ENCODE measurements at places on chromosomes 7 and 10. TPM values are rescaled to one million over a fixed set of nuclear protein-coding genes. Genes with fewer than 3 reads are reported as not detected.

DNA sequence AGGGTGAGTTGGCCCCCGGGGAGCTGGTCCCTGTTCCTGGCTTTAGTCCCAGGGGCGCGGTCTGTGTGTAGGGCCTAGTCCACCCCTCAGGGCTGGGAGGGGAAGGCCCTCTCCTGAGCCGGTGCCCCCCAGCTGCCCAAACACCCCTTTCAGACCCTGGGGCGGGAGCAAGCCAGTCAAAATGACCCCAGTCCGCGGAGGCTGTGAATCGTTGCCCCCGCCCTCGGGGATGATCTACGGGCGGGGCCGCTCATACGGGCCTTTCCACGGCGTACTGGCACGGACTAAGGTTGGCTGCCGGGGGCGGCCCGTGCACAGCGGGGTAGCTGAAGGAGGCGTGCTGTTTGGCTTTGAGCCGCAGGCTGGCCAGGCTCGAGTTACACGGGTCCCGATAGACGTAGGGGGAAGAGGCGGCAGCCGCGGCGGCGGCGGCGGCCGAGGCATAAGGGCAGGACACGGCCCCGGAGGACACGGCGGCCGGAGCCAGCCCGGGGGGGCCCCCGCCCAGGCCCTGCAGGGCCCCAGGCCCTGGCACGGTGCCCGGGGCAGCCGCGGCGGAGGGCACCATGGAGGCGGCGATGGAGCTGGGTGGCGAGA lies 4.3 kb downstream of the ELOVL3 start:
- no peak for DNase-seq

DNA sequence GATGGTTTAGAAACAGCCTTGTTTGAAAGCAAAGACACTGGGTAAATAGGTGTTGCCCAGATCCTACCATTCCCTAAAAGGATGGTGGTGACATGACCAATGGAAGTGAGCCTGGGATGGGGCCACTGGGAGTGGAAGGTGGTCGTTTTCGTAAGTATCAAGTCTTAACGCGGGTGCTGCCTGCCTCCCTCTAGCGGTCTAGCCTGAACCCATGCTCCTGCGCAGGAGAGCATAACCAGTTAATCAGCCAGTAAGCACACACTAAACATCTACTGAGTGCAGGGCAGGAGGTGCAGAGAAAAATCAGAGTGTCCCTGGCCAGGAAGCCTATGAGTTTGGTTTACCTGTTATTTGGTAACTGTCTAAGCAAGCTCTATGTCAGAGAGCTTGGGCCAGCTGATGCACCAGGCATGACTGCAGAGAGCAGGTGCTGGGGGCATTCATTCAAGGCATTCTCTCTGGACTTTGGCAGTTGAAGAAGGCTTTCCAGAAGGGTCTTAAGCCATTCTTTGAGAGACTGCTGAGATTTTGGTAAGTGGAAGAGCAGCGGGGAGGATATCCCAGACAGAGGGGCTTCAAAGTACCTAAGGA lies 930 bp downstream of the GARIN1A start:
- DNase-seq, result no peak

- DNase-seq, result no peak
These were observed 331.1 kb downstream of the CALN1 start for GRCh38 chr7:72080865-72081510.

DNA sequence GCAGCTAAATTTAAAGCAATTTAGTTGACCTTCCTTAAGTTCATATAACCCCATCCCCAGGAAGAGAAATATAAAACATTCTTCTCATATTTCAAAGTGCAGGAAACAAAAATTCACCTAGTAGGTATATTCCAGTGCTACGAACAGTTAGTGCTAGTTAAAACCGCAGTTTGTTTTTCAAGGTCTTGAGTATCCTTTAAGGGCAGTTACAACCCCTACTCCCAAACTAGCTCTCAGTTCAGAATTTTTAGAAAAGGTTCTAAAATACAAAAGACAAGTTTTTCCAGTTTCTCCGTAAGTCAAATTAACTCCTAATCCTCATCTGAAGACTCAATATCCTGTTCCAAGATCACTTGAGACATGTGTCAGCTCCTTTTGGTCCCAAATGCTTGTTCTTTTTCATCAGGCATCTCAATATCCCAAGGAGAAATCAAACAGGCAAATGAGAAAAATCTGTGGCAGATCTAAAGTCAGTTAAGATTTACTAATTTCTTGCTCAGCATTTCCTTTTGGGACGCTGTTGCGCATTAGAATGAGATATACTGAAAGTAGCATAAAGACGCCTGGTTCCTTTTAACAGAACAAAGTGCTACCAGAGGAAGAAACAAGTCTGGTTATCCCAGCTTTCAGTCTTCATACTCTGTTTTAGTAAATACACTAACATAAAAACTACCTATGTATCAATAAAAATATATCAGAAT lies 51.8 kb downstream of the ARHGAP12 start:
- no peak for DNase-seq

DNA sequence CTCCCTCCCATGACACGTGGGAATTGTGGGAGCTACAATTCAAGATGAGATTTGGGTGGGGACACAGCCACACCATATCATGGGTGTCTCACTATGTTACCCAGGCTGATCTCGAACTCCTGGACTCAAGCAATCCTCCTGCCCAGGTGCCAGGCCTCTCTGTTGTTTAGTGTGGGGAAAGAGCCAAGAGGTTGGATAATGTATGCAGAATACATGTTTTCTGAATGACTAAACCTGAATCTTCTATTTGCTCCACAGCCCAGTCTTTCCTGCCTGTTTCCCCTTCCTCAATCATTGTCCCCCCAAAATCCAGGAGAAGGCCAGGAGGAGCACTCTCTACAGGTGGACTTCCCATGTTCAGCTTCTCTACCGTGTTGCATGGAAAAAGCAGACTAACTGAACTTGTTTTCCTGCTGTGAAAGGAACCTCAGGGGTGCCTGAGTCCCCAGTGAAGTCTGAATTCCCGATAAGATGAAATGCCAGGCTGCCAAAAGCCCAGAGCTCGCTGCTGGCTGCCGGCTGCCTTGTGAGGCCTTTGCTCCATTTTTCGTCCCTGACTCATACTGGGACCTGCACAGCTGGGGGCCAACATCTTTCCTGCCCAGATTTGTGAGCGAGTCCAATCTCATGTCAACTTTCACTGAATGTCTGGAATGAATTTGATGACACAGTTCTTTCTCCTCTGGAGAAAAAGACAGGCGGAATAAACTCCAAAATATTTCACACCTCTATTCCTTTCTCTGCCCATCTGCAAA lies 588.0 kb downstream of the CALN1 start:
- DNase-seq, result no peak

CLDN4 gene
- 11.7 TPM for total RNA-seq

- DNase-seq, result no peak
These were observed 227.2 kb upstream of the PITRM1 start for GRCh38 chr10:3399756-3400155.

GRCh38 chr10:98323221-98324164 lies 55.5 kb upstream of the LOXL4 start:
- peak; percentile 69 for DNase-seq

TEX47 gene
- not detected for total RNA-seq

DNA sequence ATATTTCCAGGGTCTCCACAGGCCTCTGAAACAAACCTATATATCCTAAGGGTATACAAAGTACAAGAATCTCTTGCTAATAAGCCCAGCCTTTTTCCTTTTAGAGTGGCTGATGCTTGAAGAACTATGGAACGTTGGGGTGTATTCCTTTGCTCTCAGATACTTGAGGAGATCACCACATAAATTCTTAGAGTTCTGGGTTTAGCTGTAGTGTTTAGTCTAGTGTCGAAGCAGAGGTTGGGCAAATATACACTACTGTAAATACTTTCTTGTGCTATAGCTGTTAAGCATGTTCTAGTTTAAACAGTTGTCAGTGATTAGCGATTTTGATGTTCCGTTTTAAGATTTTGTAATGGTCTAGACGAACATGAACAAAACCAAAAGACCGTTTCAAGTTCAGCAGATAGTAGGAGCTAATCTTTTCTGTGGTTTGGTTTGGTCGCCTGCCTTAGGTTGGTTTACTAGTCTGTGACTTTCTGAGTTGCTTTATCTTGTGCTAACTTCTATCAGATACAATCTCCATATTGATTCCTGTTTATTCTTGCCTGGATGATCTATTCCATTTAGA lies 229.6 kb downstream of the NSUN6 start:
- no peak for DNase-seq

COBL gene
- total RNA-seq, result 3.0 TPM

DNA sequence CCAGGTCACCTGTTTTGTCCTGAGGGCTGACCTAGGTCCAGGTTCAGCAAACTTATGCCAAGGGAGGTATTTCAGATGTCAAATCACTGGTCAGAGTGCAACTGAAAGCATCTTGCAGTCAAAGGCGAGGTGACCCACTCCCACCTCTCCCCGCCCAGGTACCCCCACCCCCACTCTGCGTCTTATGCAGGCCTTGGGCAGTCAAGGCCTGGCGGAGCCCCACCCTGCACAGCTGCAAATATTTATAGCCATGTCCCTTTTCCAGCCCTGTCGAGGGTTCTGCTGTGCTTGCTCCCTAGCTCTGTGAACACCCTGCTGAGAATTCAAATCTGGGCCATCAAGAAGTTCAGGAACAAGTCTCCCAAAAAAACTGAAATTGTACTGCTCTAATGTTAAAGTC lies 40.6 kb upstream of the BMPR1A start:
- DNase-seq, result no peak

GRCh38 chr7:144907577-144907976 lies 71.7 kb upstream of the TPK1 start:
- no peak for DNase-seq

GPR15LG gene
- not detected for total RNA-seq

DNA sequence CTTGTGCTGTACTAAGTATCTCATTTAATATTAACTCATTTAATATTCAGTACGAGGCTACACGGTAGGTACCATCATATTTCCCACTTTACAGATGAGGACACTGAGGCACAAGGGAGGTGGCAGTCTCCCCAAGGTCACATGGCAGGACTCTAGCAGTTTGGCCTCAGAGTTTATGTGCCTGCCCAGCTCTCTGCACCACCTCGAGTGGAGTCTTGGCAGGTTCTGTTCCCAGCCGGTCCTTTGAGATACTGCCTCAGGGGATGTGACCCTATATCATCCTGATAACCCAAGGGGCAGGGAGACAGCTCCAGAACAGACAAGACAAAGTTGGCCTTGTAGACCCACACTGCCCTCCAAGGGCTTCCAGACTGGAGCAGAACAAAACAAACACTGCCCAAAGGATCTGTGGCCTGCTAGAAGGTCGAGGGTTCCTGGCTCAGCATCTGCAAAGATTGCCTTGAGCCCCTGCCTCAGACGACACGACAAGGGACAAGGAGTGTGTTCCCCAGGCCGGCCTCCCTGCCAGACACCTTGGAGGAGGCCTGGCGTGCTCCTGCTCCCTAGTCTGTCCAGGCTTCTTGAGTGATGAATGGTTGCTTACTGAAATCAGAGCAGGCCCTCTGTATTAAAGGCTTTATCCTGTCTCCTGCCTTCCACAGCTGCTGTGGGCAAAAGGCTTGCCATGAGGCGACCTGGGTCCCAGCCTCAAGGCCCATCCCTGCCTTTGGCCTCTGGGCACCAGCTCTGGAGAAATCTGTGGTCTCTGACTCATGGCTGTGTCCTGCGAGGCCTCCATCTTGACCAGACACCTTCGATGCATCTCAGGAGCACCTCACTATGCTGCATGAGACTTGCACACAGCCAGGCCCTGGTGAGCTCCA lies 3.9 kb upstream of the PWWP2B start:
- DNase-seq, result peak; percentile 56

- no peak for DNase-seq
These were observed 195.5 kb downstream of the SLC25A13 start for GRCh38 chr7:96126382-96126781.

HNRNPA2B1 gene
- total RNA-seq, result 405 TPM

ANK3 gene
- total RNA-seq, result 23.7 TPM

ECHDC3 gene
- total RNA-seq, result 6.9 TPM
